ENCODE measurements at places on chromosomes 3 and 15. TPM values are rescaled to one million over a fixed set of nuclear protein-coding genes. Genes with fewer than 3 reads are reported as not detected.

Gene ATP13A4
- total RNA-seq, result not detected

Gene GP5
- total RNA-seq, result 0.08 TPM

Gene NR2E3
- total RNA-seq, result not detected

Gene PTH1R
- 10.1 TPM for total RNA-seq

Gene PFN2
- 28.1 TPM for total RNA-seq

Gene ST3GAL6
- 25.9 TPM for total RNA-seq
